ENCODE measurements at places on chromosomes 12 and 14.
A peak's percentile ranks its signal among the peaks of the same experiment; 100 is the strongest.

- no peak for DNase-seq
Observed at GRCh38 chr12:115351514-115352077, 667.6 kb upstream of the TBX3 start.

DNA sequence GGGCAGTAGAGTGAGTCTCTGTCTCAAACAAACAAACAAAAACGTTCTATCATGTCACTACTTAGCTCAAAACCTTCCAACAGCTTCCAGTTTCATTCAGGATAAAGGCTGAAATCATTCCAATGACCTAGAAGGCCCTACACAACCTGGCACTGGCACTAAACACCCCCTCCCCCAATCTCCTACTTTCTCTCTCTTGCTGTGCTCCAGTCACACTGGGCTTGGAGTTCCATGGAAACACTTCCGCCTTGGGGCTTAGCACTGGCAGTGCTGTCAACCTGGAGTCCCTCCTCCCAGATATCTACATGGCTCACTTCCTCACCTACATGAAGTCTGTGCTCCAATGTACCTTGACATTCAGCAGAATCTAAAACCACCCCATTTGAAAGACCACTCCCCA, 65.0 kb upstream of the SINHCAF start:
- DNase-seq = no peak

- no peak for DNase-seq
Observed at GRCh38 chr12:104250366-104251125, 35.0 kb downstream of the TXNRD1 start.

GRCh38 chr12:26319511-26319910, 124.1 kb downstream of the SSPN start:
- DNase-seq = peak; percentile 46

GRCh38 chr14:93430315-93431035, at the start of gene UNC79:
Gene UNC79 (plus strand): TSS chr14:93430939. CDS start chr14:93431030, 91 bp downstream.
- DNase-seq = no peak

DNA sequence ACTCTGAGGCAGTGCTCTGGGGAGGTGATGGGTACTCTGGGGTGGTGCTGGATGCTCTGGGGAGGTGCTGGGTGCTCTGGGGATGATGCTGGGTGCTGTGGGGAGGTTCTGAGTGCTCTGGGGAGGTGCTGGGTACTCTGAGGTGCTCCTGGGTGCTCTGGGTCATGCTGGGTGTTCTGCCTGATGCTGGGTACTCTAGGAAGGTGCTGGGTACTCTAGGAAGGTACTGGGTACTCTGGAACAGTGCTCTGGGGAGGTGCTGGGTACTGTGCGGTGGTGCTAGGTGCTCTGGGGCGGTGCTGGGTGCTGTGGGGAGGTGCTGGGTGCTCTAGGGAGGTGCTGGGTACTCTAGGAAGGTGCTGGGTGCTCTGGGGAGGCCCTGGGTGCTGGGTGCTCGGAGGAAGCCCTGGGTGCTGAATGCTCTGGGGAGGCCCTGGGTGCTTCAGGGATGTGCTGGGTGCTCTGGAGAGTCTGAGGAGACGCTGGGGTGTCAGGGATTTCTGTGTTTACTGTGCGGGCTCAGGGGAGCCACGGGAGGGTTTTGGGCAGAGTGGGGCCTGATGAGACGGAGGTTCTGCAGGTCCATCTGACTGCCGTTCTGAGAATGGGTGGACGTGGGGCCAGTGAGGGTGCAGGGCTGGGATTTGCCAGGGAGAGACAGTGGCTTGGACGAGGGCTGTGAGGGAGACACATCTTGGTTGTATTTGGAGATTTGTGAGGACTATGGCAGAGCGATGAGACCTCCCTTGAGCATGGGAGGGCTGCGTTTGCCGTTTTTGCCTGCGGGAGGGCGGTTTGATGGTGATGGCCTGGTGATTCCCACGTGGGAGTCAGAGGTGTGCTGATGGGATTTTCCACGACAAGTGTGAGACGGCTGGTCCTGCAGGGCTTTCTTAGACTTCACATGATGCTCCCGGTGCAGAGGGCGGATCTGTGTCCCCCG, 30.0 kb downstream of the MMP17 start:
- no peak for DNase-seq

GRCh38 chr14:68232300-68233055, 412.9 kb downstream of the RAD51B start:
- peak; percentile 84 for DNase-seq

DNA sequence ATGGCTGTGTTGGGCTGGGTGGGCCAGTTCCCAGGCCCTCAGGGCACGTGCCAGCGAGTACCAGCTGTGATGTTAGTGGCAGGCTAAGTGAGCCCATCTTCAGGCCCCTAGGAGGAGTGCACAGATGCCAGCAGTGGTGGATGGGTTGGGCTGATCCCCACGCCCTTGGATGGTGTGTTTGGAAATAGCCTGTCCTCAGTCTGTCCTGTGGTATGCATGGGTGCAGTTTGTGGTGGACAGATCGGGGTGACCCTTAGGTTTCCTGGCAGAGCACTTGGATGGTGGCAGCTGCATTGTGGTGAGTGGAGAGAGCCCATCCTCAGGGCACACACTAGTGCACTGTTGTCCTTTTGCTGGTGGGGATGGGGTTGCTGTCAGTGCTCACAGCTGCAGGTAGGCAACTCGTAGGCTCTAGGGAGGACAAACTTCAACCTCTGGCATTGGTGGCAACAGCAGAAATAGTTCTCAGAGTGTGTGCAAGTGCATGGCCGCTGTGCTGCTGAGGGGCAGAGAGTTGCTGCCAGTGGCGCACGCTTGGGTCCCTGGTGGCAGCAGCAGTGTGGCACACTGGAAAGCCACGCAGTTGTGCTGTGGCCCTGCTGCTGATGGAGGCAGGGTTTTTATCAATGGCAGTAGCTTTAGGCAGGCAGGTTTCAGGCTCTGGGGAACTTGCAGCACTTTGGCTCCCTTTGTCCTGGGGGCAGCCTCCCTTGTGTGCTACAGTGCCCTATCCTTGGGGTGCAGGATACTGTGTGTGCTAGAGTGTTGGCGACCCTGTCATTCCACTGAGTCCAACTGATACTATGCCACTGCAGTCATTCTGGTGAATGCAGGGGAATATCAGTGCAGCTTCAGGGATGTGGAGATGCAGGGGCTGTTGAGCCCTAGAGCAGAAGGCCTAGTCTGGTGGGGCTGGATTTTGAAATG, 65.5 kb downstream of the FBXO33 start:
- DNase-seq = no peak

GRCh38 chr12:66280561-66280960, 21.7 kb upstream of the HELB start:
- DNase-seq = no peak

GRCh38 chr12:33551006-33551405, 111.4 kb upstream of the SYT10 start:
- DNase-seq = no peak
